ENCODE measurements at places on chromosomes 7 and 10.

DNA sequence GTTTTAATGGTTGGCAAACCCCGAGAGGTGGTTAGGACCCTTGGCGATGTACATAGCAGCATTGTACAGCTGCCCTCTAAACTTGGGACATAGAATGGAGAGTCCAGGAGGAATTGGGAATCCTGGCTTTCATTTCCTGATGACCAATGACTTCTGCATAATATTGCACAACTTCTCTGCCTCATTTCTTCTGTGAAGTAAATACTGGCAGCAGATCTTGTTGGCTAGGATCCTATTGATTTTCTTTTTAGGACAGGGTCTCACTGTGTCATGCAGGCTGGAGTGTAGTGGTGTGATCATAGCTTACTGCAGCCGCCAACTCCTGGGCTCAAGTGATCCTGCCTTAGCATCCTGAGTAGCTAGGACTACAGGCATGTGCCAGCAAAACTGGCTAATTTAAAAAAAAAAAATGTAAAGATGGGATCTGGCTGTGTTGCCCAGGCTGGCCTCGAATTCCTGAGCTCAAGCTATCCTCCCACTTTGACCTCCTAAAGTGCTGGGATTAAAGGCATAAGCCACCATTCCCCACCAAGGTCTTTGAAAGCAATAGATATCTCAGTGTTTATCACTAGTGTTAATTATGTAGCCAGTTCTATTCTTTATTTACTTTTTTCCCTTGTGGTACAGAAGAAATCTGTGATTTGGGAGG lies 58.1 kb downstream of the PODXL start:
- no peak for DNase-seq

- no peak for DNase-seq
Observed at GRCh38 chr7:90804370-90804769, 208.2 kb downstream of the CDK14 start.

- DNase-seq: no peak
Observed at GRCh38 chr10:87634311-87634710, 25.4 kb upstream of the PAPSS2 start.

GRCh38 chr7:36165059-36165458 lies 12.0 kb downstream of the EEPD1 start:
- DNase-seq: peak; percentile 41

DNA sequence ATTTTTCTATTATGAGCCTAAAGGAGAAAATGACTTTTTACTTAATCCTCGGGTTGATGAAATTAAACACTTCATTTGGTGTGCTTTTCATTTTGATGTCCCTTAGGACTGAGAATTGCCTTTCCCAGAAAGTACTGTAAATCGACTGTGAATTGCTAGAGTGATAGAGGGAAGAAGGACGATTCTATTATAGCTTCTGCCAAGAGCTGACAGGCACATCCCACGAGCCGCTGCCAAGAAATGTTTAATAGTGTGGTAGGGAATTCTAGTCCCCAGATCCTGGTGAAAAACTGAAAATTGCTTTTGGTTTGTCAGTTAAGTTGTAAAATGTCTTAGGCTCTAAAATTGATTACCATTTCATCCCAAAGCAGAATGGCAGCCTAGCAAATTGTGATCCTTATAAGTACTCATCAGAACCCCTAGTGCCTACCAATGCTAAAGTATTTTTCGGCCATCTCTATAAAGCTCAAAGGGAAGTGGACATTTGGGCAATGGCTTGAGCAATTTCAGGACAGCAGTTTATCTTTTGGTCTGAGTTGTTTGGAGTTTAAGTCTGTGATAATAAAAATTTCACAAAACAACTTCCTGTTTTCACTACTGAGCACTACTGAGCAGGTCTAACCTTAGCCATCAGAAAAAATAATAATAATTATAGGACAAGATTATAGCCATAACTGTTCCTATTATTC lies 44.6 kb upstream of the HYCC1 start:
- DNase-seq: peak; percentile 54

GRCh38 chr10:118570591-118570990 lies 24.9 kb downstream of the PRLHR start:
- DNase-seq: no peak

GRCh38 chr7:50273870-50274269 lies 30.6 kb upstream of the IKZF1 start:
- DNase-seq: peak; percentile 16

DNA sequence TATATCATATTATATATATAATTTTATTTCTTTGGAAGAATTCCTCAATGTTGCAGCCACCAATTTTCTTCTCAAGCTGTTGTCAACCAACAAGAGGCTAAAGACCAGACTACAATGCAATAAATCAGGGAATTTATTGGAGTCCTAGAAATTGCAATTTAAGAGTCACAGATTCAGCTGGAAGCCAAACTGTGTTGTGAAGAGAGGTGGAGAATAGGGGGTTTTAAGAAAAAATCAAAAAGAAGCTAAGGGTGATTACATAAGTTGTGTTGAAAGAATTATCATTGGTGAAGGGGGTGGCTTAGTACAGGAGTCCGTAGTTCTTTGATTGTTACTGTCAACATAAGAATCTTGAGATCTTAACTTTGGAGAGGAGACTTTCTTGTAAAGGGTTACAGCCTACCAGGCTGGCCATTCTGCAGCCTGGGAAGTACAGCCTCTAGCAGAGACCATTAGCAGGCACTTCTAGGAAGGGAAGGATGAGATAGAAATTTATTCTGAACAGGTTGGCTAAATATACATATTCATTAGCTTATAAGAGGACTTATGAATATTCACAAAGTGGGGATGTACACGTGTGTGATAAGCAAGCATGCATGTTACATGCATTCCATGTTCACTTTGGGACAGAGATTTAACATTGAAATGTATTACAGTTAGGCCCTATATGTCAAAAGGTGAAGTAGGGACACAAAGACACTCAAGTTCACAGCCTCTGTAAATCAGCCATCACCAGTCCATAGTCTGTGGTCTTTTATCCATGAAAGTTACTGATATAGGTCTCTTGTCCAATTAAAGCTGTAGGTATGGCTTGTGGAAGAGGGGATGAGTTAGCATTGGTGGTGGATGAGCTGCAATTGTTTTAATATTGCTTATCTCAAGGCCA lies 8.3 kb upstream of the TMEM168 start:
- peak; percentile 59 for DNase-seq

- DNase-seq: no peak
Observed at GRCh38 chr10:112631501-112632400, 184.7 kb downstream of the VTI1A start.

- DNase-seq: peak; percentile 24
Observed at GRCh38 chr7:27933671-27934565, 194.0 kb downstream of the TAX1BP1 start.

DNA sequence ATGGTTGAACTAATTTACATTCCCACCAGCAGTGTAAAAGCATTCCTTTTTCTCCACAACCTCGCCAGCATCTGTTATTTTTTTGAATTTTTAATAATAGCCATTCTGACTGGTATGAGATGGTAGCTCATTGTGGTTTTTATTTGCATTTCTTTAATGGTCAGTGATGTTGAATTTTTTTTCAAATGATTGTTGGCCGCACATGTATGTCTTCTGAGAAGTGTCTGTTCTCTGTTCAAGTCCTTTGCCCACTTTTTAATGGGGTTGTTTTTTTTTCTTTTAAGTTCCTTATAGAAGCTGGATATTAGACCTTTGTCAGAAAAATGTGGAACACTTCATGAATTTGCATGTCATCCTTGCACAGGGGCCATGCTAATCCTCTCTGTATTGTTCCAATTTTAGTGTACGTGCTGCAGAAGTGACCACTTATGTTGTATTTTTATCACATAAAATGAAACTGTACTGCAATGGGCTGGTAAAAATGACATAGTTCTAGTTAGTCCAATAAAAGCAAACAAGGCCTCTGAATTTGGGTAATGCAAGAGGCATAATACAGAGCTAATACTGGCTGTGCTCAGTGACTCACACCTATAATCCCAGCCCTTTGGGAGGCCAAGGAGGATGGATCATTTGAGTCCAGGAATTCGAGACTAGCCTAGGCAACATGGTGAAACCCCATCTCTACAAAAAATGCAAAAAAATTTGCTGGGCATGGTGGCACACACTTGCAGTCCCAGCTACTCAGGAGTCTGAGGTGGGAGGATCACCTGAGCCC lies 70.3 kb downstream of the ABI1 start:
- DNase-seq: no peak

GRCh38 chr7:1951159-1951536 lies 281.1 kb downstream of the ELFN1 start:
- peak; percentile 88 for DNase-seq

DNA sequence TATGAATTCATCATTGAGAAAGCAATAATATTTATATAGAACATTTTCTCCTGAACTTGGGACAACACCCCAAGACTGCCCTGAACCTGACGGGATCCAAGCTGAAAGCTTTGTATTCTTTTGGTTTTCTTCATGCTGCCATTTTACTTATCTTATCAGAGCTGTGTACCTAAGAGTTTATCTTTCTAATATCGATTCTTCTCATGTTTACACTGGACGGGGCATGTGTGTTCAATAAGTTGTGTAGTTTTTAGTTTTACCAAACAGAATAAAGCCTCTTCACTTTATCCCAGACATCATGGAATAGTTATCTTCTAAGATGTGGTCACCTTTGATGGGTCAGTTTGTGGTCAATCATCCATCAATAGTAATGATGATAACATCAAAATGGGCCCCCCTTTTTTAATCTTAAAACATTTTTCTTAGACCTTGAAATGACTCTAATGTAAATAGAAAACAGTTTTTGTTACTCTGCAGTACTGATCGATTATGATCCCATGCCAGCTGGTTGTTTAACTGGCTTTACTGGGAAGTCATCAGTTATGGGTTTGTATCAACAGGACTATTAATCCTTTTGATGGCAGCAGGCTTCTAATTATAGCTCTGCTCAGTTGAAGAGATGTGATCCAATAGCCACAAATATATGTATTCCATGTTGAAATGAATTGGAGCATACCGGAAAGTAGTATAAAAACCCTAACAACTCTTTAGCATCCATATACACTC lies 446.1 kb downstream of the KCNMA1 start:
- no peak for DNase-seq

DNA sequence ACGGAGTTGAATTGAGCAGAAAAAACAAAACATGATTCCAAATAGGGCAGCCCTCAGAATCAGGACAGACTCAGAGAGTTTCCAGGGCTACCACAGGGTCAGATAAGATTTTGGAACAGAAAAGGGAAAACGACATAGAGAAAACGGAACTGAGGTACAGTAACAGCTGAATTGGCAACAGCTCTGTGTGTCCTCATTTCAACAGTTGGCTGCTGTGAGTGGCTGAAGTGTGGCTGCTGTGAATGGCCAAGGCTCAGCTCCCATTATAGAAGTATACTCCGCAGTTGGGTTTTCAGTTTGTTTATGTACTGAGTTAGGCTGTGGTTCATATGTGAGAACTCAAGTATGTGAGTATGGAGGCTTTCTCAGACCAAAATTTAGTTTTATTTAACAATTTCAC lies 32.0 kb downstream of the ANTXRL start:
- no peak for DNase-seq

- DNase-seq: no peak
Observed at GRCh38 chr10:95388539-95388938, 97.7 kb upstream of the PDLIM1 start.

DNA sequence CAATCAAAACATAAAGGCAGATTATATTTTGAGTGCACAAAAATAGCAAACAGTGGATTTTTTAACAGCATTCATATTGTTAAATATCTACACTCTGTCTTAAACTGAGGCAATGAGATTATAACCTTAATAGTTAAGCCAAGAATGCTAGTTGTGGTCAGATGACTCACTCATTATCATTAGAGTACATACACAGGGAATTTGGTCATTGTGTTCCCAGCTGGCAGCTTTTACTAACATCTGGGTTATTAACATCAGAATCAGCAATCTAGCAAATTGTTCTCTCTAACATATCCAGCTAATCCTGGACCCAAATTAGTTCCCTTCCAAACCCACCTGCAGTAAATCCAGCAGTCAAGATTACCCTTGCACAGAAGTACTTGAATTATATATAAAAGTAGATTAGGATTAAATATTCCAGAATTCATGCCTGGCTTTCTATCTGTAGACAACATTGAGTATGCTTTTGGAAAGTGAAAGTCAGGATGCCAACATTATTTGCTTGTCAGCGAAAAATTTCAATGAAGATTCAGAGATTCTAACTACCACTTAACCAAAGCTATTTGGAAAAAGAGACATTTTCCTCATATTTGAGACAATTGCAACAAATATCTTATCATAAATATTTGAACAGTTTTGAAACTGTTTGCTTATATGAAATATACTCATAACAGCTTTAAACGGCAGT lies 1035.6 kb upstream of the PHF14 start:
- peak; percentile 75 for DNase-seq

- DNase-seq: peak; percentile 30
Observed at GRCh38 chr7:51019191-51019844, 236.6 kb upstream of the GRB10 start.

DNA sequence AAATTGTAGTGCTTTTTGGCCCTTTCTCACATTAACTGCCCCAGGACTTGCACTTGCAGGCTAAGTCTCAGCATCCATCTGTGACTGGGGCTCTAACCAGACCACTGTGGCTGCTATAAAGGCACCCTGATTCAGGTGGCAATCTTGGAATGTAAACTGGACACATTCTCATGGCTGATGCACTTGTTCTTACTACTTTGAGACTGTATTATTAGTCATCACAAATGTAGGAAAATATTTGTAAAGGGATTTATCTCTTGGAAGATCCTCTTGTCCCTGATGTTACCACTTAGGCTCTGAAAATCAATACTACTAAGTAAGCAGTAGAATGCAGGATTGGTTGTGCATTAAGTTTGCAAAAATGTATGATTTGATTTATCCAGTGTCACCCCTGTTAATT lies 25.0 kb downstream of the PDE1C start:
- no peak for DNase-seq

GRCh38 chr10:116849248-116850057 lies at the start of gene ENO4:
Gene ENO4, plus strand, starts transcription at chr10:116849499. Its CDS starts 68 bp downstream, at chr10:116849567.
- peak; percentile 67 for DNase-seq

DNA sequence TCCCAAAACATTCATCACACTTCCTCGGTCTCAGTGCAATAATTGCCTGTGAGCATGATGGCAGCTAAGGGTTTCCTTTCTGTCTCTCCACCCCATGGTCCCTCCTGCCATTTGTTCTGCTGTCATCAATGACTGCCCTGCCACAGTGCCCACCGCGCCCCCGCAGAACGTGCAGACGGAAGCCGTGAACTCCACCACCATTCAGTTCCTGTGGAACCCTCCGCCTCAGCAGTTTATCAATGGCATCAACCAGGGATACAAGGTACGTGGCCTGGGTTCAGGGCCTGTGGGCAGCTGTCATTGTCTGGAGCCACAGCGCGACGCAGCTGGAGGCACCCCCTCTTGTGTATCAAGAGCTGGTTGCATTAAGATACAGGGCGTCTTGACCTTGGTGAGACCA lies 632.9 kb upstream of the FOXK1 start:
- DNase-seq: no peak

Data from hematopoietic multipotent progenitor cell treated with erythropoietin and hydrocortisone succinate and interleukin-3 and kit ligand, for 4 days (in vitro differentiated cells).